SJSA1 (cell line): ENCODE measurements at places on chromosomes 3 and 15.
A peak's percentile ranks its signal among the peaks of the same experiment; 100 is the strongest.

DNA sequence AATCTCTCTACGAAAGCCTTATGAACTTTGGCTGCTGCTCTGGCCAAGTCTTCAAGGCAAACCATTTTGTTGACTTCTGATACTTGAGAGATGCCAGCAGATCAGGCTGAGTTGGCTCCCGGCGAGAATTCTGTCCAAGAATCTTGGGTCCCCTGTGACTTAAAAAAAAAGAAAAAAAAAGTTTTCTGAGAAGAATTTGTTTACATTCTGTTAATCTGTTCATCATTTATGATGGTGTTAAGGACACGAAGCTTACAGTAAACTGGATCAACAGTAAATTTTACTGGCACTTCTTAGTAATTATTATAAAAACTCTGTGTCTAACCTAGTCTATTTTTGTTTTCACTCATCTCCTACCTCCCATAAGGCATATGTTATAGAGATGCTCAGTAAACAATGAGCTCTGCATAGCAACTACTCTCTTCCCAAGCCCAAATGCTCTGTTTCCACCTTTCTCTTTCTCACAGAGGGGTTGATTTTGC lies 320.9 kb upstream of the RASGRP1 start:
- DNase-seq = no peak

DNA sequence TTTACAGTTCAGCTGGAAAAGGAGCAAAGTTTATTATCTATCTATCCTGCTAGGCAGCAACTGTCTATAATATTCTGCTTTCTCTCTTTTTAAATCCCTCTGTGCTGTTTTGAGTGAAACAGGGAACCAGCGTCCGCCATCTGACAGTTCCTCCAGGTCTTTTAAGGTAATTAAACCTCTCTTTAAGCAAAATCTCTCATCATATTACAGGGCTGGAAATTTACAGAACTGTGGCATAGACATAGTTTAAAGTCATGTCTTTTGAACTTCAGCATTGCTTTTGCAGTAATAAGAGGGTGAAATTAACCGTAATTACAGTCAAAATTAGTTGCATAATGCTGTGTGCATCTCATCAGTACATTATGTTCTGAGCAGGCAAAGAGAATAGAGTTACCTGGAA lies 263.4 kb upstream of the KCNMB2 start:
- DNase-seq = no peak

- no peak for DNase-seq
Measured at GRCh38 chr3:54188176-54188791, 65.9 kb downstream of the CACNA2D3 start.

DNA sequence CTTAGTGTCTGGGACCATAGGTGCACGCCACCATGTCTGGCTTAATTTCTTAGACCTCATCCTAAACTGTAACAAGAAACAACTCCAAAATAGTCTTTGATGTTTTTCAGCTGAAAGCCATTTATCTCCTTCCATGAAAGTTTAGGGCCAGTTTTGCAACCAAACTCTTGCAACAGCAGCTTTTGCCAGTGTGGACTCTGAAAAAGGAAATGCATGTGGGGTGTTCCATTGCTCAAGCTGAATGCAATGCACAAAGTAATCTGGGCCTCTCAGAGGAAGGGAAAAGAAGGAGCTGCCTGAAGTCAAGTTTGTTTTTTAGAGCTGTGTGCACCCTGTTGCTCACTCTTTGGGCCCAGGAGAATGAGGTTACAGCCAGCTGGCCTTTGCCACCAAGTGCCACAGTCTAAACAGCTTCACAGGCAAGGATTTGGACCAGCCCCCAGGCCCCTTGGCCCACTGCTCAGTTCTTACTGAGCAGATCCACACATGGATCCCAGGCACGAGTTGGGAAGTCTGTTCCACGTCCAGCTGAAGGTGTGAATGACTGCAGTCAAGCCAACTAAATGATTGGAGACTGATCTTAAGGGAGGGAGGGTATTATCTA lies 212.3 kb upstream of the LRRFIP2 start:
- DNase-seq = no peak

DNA sequence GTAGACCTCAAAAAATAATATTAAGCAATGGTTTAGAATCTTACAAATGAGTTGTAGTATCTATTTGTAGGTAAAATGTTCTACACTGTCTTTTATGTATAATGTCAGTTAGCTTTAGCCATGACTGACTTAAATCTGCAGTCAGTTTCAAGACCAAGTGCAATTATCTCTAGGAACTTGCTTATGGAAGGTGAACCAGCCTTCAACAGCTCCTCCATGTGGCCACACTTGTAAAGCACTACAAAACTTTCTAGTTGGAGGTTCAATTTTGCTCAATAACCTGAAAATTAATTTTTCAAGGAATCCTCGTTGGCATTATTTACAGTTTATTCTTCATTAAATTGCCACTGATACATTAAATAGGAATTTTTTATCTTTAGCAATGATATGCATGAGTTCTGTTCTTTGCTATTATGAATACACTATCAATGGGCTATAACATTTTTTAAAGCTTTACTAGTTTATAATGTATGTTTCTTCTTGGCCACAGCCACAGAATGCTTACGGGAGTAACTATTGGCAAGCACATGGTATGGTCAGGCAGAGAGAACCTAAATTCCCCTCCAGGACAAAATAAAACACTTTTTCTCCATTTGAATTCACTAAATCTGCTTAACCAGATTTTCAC lies 315.3 kb upstream of the UBE2E2 start:
- DNase-seq = peak; percentile 2

GRCh38 chr15:81299630-81300273 lies 24.2 kb downstream of the STARD5 start:
- no peak for DNase-seq
